ENCODE measurements at places on chromosomes 5 and 9. TPM values are rescaled to one million over a fixed set of nuclear protein-coding genes. Genes with fewer than 3 reads are reported as not detected.

Gene CACNA1B
- total RNA-seq: 0.07 TPM

Gene C5
- total RNA-seq: 12.2 TPM

Gene SH3GL2
- total RNA-seq: not detected

Gene TRPM6
- 1.3 TPM for total RNA-seq

Gene SMIM27
- 4.6 TPM for total RNA-seq

Gene TAF1L
- total RNA-seq: not detected

Gene AK8
- 0.42 TPM for total RNA-seq

Gene SPATA31E1
- total RNA-seq: not detected

Gene OLFM1
- 24.5 TPM for total RNA-seq

Gene GADD45G
- 19.3 TPM for total RNA-seq

Gene TRPM3
- 5.0 TPM for total RNA-seq

Gene PCDHB10
- 6.1 TPM for total RNA-seq

Gene LRRC14B
- not detected for total RNA-seq

Gene CYLC2
- total RNA-seq: not detected

Gene PDGFRB
- 362 TPM for total RNA-seq

Gene IARS1
- 150 TPM for total RNA-seq

Gene MARCHF3
- 34.1 TPM for total RNA-seq

Gene OR1L1
- total RNA-seq: not detected

Gene EIF4EBP3
- total RNA-seq: 6.0 TPM

Gene EGFLAM
- total RNA-seq: 10.7 TPM

Gene PTGES
- total RNA-seq: 1.7 TPM

Gene PCDHB12
- total RNA-seq: 7.3 TPM

Gene COMMD10
- 21.6 TPM for total RNA-seq

Gene DAB2IP
- 104 TPM for total RNA-seq

Gene PSAT1
- 1.6 TPM for total RNA-seq

Gene PGM5
- total RNA-seq: 94.1 TPM

Gene KIF24
- total RNA-seq: 0.56 TPM

Gene TMEM215
- not detected for total RNA-seq

Gene RNF183
- not detected for total RNA-seq

Gene NPR3
- total RNA-seq: 34.3 TPM

Gene GFI1B
- total RNA-seq: not detected

Gene ENTREP1
- 0.81 TPM for total RNA-seq

Gene IDNK
- total RNA-seq: 2.1 TPM

Gene TBC1D13
- total RNA-seq: 15.6 TPM

Gene SGCD
- total RNA-seq: 40.3 TPM

Gene ZNF483
- total RNA-seq: 17.8 TPM

Gene GDA
- total RNA-seq: not detected

Gene NAIP
- total RNA-seq: 29.0 TPM

Gene KIF20A
- 0.78 TPM for total RNA-seq

Gene OR1N2
- total RNA-seq: 1.1 TPM

Gene ACSL6
- total RNA-seq: 1.6 TPM

Gene NUP188
- total RNA-seq: 106 TPM

Gene MAN2A1
- 82.8 TPM for total RNA-seq

Gene NUTM2F
- total RNA-seq: not detected

Gene SLC4A9
- not detected for total RNA-seq

Gene ADGRD2
- not detected for total RNA-seq

Gene CCNO
- total RNA-seq: 0.95 TPM

Gene CARTPT
- 39.4 TPM for total RNA-seq

Gene CLIC3
- 1.4 TPM for total RNA-seq

Gene NUTM2G
- not detected for total RNA-seq
